ENCODE measurements at places on chromosomes 6 and 20. TPM values are rescaled to one million over a fixed set of nuclear protein-coding genes. Genes with fewer than 3 reads are reported as not detected.

Gene RAET1L
- 2.3 TPM for total RNA-seq

Gene BTNL2
- not detected for total RNA-seq

Gene RCAN2
- total RNA-seq: 2.2 TPM

Gene KIF13A
- total RNA-seq: 14.1 TPM

Gene DLK2
- total RNA-seq: 0.86 TPM

- H3K4me3 ChIP-seq: no peak overlapping the region
- DNase-seq: no peak
- no peaks in the 10 kb centered on the region for H3K36me3 ChIP-seq
- no peak overlapping the region for H3K27ac ChIP-seq
- H3K4me1 ChIP-seq: no peaks in the 10 kb centered on the region
- H3K27me3 ChIP-seq: no peaks in the 10 kb centered on the region
Measured at GRCh38 chr6:118719351-118720124, 68.1 kb upstream of the CEP85L start.

DNA sequence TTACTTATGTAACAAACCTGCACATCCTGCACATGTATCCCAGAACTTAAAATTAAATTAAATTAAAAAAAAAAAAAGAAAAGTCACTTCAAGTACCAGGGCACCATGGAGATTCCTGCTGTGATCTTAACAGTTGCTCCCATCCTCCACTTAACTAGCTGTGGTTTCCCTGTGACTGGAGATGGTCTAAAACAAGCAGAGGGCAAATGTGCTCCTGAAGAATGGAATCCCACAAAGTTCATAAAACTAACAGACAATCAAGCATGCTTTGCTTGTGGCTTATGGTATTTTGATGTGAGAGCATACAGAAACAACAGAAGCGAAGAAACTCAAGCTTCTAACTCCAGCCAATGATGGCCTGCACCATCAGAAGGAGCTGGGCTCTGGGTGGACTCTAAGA lies 153.6 kb upstream of the KCNK16 start:
- DNase-seq: no peak
- H3K4me3 ChIP-seq: no peak overlapping the region
- H3K4me1 ChIP-seq: no peaks in the 10 kb centered on the region

DNA sequence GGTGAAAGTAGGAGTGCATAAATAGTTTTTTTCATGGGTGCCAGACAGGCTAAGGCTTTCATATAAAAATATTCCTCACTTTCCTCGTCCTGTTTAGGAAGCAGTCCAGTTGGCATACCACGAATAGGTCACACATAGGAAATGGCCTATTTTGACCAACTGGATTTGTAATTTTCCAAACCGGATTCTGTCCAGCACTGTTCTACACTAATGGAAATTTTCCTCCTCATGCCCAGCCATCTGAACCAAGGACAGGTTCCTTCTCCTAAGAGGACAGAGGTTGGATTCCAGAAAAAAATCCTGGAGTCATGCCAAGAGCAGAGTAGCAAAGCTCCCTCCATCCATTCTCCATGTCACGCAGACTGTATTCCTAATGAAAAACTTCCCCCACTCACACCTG lies 43.1 kb downstream of the PANK2 start:
- H3K27ac ChIP-seq: no peak overlapping the region
- no peaks in the 10 kb centered on the region for H3K4me1 ChIP-seq
- no peak overlapping the region for H3K4me3 ChIP-seq
- H3K27me3 ChIP-seq: no peaks in the 10 kb centered on the region
- DNase-seq: no peak
- H3K36me3 ChIP-seq: peaks cover 25% of the 10 kb centered on the region

GRCh38 chr20:52078289-52078688 lies 113.3 kb downstream of the ZFP64 start:
- no peaks in the 10 kb centered on the region for H3K36me3 ChIP-seq
- H3K4me1 ChIP-seq: no peaks in the 10 kb centered on the region
- H3K27ac ChIP-seq: no peak overlapping the region

GRCh38 chr6:45496085-45496433 lies 118.3 kb upstream of the SUPT3H start:
- no peaks in the 10 kb centered on the region for H3K27me3 ChIP-seq
- DNase-seq: no peak
- no peak overlapping the region for H3K27ac ChIP-seq
- no peaks in the 10 kb centered on the region for H3K36me3 ChIP-seq
- no peak overlapping the region for H3K4me3 ChIP-seq

DNA sequence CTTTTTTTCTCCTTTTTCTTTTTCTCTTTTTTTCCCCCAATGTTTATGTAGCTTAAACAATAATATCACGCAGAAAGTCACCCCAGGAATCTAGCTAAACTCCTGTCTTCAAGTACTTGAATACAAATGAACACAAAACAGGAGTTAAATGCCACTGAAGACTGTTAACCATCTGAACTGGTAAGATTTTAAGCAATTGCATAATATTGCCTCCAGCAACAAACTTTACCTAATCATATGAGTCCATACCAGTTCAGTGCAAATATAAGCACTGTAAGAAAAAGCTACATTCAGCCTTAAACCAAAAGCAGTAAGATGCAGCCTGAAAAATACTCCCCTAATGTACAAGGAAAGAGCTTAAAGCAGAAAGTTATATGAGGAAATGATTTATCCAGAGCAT lies 173.9 kb upstream of the TFAP2D start:
- no peak overlapping the region for H3K4me3 ChIP-seq
- no peaks in the 10 kb centered on the region for H3K27me3 ChIP-seq
- no peak for DNase-seq
- no peaks in the 10 kb centered on the region for H3K36me3 ChIP-seq
- H3K4me1 ChIP-seq: no peaks in the 10 kb centered on the region
- no peak overlapping the region for H3K27ac ChIP-seq
